ENCODE measurements at places on chromosomes 7 and 10. TPM values are rescaled to one million over a fixed set of nuclear protein-coding genes. Genes with fewer than 3 reads are reported as not detected.
A peak's percentile ranks its signal among the peaks of the same experiment; 100 is the strongest.

GRCh38 chr10:35545878-35546590, 59.1 kb upstream of the GJD4 start:
- DNase-seq: no peak

Gene RNLS
- 2.5 TPM for polyA plus RNA-seq

- DNase-seq: no peak
Measured at GRCh38 chr7:121510302-121510701, 114.2 kb upstream of the FAM3C start.

DNA sequence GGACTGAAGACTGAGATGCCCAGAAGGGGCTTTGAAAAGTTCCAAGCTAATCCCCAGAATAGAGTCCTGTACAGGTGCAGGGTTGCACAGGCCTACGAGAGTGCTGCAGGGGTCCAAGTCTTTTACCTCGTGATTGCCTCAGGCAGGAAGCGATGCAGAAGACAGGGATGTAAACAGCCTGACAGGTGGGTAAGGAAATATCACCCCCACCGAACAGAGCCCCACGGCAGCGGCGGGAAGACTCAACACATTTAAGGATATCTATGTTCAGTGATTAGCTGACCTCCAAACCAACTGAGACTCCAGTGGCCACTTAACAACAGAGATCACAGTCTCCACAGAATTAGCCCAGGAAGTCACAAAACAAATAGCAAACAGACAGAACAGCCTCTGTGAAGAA, 73.9 kb upstream of the VIPR2 start:
- no peak for DNase-seq

Gene ANXA8L1
- 2.8 TPM for polyA plus RNA-seq

- no peak for DNase-seq
Measured at GRCh38 chr7:139457153-139457946, 26.1 kb downstream of the KLRG2 start.

DNA sequence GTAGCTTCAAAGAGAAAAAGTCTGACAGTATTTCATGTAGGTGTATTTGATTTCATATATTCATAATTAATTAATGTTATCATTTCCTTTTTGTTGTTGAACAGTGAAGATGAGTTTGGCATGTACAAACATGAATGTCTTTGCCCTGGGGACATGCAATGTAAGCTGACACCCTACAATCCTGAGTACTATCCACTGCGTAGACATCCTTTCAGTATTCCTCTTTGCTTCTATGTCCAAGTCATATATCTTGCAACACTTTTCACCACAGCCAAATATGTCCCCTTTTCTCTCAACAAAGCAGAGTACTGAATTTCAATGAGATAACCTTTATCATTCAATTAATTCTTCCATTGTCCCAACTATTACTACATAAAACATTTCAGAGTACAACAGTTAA, 93.6 kb downstream of the GPR37 start:
- no peak for DNase-seq

- no peak for DNase-seq
Measured at GRCh38 chr7:122520971-122521555, 177.9 kb downstream of the RNF133 start.

Gene GSAP
- not detected for polyA plus RNA-seq

DNA sequence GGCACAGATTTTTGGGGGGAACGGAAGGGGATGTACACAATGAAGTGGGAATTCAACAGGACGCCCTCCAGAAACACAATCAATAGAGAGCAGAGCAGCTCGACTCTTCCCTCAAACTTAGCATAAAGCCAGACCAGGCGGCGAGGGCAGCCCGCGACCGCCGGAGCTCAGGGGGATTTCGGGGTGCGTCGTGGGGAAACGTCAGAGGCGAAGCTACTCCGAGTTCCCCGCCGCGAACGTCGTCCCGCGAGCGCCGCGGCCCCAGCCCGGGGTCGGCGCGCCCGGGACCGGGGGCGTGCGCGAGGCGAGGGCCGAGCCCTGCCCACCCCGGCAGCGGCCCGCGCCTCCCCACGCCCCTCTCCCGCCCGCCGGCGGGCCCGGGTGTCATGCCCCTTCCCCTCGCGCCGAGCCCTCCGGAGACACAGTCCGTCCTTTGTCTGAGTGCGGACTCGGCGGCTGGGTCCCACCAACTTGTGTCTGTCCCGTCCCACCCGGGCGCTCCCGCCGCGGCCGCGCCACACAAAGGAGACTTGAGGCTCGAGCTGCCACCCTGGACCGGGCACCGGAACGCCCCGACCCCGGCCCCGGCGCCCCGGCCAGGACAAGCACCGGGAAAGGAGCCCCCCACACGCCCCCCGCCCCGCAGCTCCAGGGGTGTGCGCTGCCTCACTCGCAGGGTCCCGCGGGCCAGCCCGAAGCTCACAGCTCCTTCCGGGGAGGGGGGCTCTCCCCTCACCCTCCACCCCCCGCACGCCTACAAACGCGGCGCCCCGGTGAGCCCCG, 634 bp downstream of the EZH2 start:
- DNase-seq: peak; percentile 13

DNA sequence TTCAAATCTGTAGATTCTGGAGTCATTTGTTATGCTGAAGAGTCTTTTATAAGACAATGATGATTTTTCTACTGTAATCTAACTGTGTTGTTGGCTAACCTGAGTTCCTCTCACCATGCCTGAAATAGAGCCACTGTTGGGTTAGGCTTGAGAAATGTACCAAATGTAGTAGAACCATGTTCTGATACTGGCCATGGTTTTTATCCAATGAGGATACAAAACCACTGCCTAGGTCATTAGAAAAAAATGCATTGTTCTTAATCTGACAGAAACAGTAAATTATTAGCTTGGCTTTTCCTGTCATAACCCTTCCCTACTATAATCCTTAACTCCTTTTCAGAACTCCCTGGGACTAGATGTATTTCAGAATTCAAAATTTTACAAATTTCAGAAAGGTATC, 86.6 kb downstream of the RAPGEF5 start:
- no peak for DNase-seq

- peak; percentile 41 for DNase-seq
Measured at GRCh38 chr7:86748843-86749719, 105.4 kb downstream of the GRM3 start.

DNA sequence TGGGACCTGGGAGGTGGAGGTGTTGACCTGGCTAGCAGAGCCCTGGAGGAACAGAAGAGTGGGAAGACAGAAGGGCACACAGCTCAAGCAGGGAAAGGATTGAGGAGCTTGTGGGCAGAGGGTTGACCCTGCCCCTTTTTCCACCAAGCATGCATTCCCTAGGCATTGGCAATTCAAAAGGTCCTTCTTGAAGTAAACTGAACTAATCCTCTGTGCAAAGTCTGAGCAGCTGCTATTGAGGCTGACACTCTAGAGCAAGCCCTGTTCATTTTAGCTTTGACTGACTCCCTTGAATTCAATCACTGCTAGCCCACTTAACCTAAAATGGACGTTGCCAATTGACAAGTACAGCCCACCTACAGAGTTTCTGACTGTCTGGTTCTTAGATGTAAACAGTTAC, 116.5 kb upstream of the TNS3 start:
- DNase-seq: no peak

DNA sequence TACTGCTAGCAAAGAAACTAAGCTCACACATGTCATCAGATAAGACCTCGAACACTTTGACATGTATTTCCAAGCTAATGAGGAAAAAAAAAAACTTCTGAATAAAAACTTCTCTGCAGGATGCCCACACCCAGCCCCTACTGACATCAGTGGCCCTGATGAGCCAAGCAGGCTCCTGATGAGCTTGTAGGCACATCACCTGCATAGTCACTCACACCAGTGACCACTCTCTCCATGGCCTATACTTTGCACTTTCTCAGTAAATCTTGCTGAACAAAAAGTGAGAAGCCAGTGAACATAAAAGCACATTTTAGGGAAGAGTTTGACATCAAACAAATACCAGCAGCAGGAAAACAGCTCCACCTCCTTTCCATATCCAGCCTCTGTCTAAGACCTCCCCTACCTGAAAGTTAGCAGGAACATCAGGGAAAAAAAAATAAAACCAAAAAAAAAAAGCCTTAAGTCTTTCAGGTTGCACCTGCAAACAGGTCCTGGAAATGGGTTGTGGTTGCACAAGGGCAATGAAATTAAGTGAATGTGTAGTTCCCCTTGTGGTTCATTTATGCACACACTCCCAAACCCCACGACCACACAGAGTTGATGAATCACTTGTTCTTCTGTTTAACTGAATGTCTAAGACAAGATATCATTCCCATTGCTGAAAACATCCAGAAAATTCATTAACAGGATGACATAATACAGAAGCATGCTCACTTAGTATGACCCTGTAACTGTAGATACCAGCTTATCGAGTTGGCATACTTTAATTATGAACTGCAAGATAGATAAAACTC, 205.2 kb upstream of the PDE1C start:
- no peak for DNase-seq

Gene MMP21
- 0.54 TPM for polyA plus RNA-seq

- no peak for DNase-seq
Measured at GRCh38 chr10:17784688-17785087, 24.5 kb upstream of the MRC1 start.

Gene LIPN
- polyA plus RNA-seq: not detected

Gene MACC1
- polyA plus RNA-seq: 0.11 TPM

Gene FLNC
- polyA plus RNA-seq: 549 TPM

Gene INA
- 0.33 TPM for polyA plus RNA-seq

DNA sequence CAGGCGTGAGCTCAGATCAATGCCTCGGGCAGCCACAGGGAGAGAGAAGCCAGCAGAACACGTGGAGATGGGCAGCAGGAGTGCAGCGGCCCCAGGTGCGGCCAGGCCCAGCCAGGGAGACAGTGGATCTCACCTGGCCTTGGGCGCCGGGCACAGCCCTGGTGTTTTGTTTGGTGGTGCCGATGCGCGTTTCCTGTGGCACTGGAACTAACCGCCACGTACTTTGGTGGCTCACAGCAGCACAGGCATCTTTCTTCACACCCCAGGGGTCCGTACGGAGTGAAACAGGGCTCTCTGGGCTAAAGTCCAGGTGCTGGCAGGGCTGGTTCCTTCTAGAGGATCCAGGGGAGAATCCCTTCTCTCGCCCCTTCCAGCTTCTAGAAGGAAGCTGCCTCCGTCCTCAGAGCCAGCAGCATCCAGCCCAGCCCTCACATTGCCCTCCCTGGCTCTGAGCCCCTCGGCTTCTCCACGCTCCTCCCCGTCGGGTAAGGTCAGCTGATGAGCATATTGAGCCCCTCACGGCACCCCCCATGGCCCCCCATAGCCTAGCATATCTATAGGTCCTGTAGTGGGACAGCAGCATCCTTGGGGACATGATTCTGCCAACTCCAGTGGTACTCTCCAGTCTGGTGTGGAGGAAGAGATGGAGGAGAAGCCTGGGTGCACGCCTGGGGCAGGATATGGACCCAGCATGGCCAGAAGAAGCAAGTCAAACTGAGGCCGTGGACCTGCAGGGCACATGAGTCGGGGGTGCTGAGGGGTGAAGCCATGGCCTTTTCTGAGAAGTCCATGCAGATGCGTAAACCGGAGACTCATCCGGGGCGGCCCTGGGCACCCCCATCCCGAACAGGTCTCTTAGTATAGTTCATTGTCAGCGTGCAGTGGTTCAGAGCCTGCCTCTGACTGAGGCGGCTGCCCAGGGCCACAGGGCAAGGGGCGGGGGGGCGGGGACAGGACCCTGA, 43.4 kb upstream of the PPP2R2D start:
- DNase-seq: no peak

DNA sequence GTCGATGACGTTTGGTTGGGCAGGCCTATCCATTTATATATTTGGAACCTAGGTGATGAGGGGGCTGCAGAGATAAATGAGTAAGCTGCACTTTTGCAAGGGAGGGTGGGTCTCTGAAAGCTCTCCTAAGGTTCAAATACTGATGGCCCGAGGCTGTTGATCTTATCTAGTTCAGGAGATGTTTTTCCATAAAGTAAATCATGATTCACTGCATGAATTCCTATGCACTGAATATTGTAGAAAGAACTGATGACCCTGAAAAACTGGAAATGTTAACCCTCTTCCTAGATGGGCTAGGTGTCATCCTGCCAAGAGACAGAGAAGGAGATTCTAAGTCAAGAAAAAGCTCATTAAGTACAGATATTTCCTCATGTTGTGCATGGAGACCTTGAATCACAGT, 459.9 kb downstream of the PLXNA4 start:
- DNase-seq: no peak

- no peak for DNase-seq
Measured at GRCh38 chr7:31304446-31304845, 36.1 kb downstream of the NEUROD6 start.
